ENCODE measurements at places on chromosomes 1 and 21.
A peak's percentile ranks its signal among the peaks of the same experiment; 100 is the strongest.

GRCh38 chr1:29793101-29793546 is 556.8 kb downstream of the PTPRU start:
- DNase-seq: no peak

- no peak for DNase-seq
Measured at GRCh38 chr1:91604632-91605031, 104.0 kb downstream of the CDC7 start.

- DNase-seq: no peak
Measured at GRCh38 chr1:6185151-6185550, 5.0 kb upstream of the CHD5 start.

DNA sequence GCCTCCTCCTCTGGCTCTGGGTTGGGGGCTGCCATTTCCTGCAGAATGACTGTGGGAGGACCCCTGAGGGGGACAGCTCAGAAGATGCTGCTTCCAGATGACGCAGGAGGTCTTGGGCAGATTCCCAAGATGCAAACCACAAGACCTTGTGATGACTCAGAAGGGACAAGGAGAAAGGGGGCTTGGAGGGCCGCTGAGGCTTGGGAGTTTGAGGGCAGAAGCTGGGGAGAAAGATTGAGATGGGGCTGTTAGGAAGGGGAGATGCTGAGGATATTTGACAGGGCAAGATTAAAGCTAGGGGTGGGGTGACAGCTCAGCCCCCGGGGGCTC is 7.5 kb downstream of the PTPRU start:
- DNase-seq: no peak

DNA sequence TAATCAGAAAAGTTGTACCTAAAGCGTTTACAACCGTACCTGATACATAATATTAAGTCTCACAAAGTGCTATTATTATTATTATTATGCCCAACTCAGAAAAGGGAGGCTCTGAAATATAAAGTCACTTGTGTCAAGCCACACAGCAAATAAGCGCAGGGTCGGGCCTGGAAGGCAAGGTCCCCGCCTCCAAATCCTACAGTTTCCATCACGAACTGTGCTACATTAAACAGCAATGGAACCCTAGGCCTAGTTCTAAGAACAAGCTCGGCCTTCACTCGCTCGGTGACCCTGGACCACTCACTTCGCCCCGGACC is 549 bp downstream of the PARS2 start:
- no peak for DNase-seq

DNA sequence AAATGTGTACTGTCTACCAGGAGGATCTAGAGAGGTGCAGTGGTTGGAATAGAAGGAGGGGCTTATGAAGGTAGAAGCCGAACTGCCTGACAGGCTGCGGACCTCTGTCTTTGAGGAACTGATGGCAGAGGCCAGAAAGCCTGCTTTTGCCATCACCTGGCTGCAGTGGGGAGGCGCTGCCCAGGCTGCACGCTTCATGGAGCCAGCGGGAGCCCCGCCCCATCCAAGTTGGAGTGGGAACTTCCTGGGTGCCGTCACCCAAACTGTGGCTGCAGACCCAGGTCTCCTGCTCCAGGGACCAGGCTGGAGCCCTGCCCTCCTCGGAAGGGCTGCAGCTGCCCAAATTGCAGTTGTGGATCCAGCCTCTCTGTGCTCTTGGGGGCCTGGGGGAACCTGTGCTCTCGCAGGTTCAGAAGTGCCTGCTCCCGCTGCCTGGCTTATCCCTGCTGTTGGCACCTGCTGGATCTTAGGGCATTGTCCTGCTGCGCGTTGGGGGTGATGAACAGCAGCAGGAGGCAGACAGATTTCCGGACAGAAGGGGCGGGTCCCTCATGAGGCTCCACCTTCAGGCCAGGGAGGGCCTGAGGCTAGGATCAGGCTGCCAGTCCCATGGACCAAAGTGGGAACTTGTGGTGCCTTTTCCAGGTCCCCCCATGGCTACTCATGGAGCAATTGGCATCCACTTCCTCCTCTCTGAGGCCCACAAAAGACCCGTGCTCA is 118.0 kb upstream of the PLPPR4 start:
- DNase-seq: no peak

DNA sequence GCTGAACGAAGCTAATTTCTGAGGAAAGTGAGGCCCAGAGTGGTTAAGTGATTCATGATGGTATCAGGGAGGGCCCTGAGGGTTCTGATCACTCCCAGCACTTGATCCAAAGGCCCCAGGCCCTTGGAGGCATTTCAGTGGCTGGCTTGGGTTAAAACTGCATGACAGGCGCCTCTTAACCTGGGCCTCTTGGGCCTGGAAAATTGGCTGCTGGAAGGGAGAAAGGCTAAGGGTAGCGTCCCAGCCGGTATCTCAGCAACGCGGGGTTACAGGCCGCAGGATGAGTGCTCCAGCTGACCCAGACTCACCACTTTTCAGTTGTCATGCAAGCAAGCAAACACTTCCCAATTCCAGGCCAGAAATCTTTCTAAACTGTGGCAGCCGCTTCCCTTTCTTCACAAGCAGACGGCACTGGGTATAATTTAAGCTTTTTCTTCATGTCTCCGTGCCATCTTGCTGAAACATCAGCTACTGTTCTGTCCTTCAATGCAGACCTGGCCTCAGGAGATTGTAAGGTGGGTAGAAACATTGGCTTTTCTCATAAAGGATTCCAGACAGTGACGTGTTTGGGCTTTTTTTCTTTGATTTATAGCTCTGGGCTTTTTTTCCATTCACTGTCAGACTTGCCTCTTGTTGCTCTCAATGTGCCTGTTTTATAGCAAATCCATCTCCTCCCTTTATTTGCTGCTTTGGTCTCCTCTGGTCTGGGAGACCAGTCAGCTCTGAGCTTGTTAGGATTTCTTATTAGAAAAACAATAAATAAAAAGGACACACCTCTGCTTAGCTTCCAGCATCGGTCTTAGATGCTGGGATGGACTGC is 229.1 kb downstream of the KCNJ6 start:
- no peak for DNase-seq

- peak; percentile 27 for DNase-seq
Measured at GRCh38 chr1:204072931-204073836, at the start of gene SOX13. TSS of gene SOX13 (plus strand) at chr1:204073115. CDS start at chr1:204112916, 39,801 bp downstream.

- no peak for DNase-seq
Measured at GRCh38 chr21:27572696-27573095, 605.8 kb upstream of the ADAMTS5 start.

DNA sequence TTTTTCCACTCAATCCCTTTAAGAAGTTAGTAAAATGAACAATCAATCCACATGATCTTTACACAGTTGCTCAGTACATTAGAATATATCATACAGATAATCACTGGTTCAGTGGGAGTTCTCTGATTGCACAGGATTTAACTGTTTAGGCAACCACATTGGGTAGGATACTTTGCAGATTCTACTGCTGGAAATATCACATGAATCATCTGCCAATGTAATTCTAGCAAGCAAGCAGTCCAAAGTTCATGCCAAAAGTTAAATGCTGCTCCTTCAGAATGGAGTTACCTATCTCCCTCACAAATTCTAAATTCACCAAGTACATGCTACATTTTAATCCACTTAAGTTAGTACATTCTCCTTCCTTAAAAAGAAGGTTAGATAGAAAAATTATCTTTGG is 52.4 kb downstream of the NEGR1 start:
- DNase-seq: no peak

- no peak for DNase-seq
Measured at GRCh38 chr1:219757890-219758289, 145.0 kb upstream of the ZC3H11B start.

GRCh38 chr1:54987919-54988705 is 7.7 kb downstream of the TMEM61 start:
- no peak for DNase-seq

Data from T-helper 2 cell (primary cell).